ENCODE measurements at places on chromosomes 5 and 9.

DNA sequence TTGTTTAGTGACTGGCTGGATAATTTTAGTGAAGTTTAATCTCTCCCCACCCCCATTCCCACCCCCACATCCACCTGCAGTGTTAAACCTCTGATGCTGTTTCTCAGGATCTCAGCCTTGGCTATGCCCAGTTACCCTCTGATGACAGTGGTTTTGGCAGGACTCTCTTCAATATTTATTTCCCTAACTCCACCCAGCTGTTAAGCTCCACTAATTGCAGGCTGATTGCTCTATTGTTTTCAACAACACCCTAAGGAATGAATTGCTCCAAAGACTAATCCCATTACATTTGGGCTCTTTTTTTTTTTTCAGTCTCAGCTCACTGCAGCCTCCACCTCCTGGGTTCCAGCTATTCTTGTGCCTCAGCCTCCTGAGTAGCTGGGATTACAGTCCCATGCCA is 46.3 kb downstream of the PHAX start:
- DNase-seq: no peak

DNA sequence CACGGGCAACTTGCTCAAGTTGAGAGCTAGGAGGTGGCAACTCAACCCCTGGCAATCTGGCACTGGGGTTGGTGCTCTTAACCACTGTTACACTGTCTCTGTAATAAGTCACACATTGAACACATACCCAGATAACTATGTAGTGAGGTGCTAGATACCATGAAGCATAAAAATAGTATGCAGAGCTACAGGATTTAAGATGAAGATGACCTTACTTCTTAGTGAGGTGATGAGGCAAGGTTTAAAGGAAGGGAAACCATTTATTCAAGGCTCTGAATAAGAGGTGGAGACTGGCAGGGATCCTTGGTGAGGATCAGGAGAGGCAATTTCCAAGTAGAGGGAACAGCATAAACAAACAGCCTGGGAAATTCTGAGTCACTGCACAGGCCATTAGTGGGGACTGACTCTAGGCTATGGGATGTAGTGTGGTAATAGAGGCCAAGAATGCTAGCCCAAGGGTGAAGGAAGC is 67.6 kb upstream of the NR3C1 start:
- no peak for DNase-seq

DNA sequence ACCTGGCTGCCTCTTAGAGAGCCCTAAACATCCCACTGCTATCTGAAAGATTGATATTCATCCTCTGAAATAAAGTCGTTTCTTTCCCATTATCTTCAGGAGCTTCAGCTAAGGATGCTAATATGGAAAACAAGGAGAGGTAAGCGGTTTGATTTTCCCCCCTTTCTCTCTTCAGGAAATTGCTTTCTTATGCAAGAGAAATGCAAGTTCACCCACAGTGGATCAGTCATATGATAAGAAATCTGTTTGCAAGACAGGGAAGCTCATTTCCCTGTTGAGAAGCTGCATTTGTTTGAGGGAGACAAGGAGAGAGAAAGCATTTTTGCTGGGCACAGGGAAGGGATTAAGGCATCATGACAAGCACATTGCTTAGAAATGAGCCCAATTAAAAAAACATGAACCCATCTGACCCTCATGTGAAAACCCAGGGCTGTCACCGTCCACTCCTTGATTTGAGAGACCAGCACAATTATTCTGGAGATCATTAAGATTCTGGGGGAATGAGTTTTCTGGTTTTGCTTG is 53.7 kb upstream of the BOD1 start:
- DNase-seq: peak; percentile 17

DNA sequence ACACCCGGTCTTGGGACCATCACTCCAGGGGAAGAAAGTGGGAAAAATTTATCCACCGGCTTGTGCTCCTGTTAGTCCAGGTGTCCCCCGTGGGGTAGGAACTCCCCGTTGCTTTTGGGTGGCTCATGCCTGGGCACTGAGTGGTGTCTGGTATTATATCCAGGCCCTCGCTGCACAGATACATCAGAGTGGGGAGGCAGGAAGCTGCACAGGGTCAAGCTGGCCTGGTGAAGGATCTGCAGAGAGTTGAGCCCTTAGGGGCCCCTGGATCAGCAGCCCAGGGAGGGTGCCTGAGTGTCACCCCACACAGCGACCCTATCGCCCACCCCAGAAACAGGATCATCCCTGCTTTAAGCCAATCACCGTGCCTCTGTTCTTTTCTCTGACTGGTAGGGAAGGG is 24.4 kb upstream of the COL5A1 start:
- no peak for DNase-seq
